ENCODE measurements at places on chromosomes 11 and 22. TPM values are rescaled to one million over a fixed set of nuclear protein-coding genes. Genes with fewer than 3 reads are reported as not detected.

The FAM180B gene
- total RNA-seq: not detected

The RPS6KA4 gene
- 16.0 TPM for total RNA-seq

The RTN4R gene
- total RNA-seq: 28.3 TPM

The SLC35F2 gene
- total RNA-seq: 34.9 TPM

The ESAM gene
- total RNA-seq: 0.85 TPM

The MYOD1 gene
- not detected for total RNA-seq

The MRGPRX4 gene
- not detected for total RNA-seq

The DAGLA gene
- 4.8 TPM for total RNA-seq

The KCNJ4 gene
- 5.9 TPM for total RNA-seq

The LRRN4CL gene
- total RNA-seq: 0.14 TPM

The BBOX1 gene
- not detected for total RNA-seq

The KCNK7 gene
- not detected for total RNA-seq

The RTN4RL2 gene
- total RNA-seq: 3.4 TPM

The OVOL1 gene
- 1.4 TPM for total RNA-seq

The SCGB2A2 gene
- not detected for total RNA-seq

The FOLR2 gene
- not detected for total RNA-seq

The OR6A2 gene
- total RNA-seq: 0.07 TPM

The SCN4B gene
- total RNA-seq: 1.0 TPM

The PICALM gene
- total RNA-seq: 59.5 TPM

The CHST1 gene
- total RNA-seq: 0.87 TPM

The KCNA4 gene
- 0.14 TPM for total RNA-seq

The ZNRF3 gene
- total RNA-seq: 22.1 TPM

The ADORA2A gene
- 7.0 TPM for total RNA-seq

The FAM83F gene
- 28.1 TPM for total RNA-seq

The TRIM6 gene
- 27.4 TPM for total RNA-seq

The AMPD3 gene
- total RNA-seq: 2.2 TPM

The PIWIL4 gene
- total RNA-seq: 1.1 TPM

The ANKK1 gene
- not detected for total RNA-seq

The PRR33 gene
- total RNA-seq: not detected

The BDNF gene
- total RNA-seq: 2.9 TPM

The MAP6 gene
- total RNA-seq: 0.44 TPM

The OR4S1 gene
- not detected for total RNA-seq

The GDPD4 gene
- not detected for total RNA-seq

The OR5B21 gene
- not detected for total RNA-seq

The ARHGAP20 gene
- 0.07 TPM for total RNA-seq

The SEC14L6 gene
- 0.17 TPM for total RNA-seq

The RHOD gene
- 8.7 TPM for total RNA-seq

The LRFN4 gene
- 62.5 TPM for total RNA-seq

The RFPL1 gene
- total RNA-seq: not detected

The CFAP300 gene
- total RNA-seq: 1.7 TPM

The EFCAB6 gene
- 0.31 TPM for total RNA-seq

The PLAAT5 gene
- 29.6 TPM for total RNA-seq

The PIH1D2 gene
- 0.37 TPM for total RNA-seq

The OR52N4 gene
- not detected for total RNA-seq

The TUB gene
- total RNA-seq: 16.4 TPM

The MMP10 gene
- total RNA-seq: not detected

The IGLL5 gene
- total RNA-seq: not detected

The CABP4 gene
- total RNA-seq: not detected

The C11orf16 gene
- not detected for total RNA-seq

All from H7 (cell line).